Heart left ventricle (tissue), 16 donors: ENCODE measurements at places on chromosomes 7 and 10. TPM values are rescaled to one million over a fixed set of nuclear protein-coding genes. Genes with fewer than 3 reads are reported as not detected.

- H3K4me1 ChIP-seq, result no peaks in the 10 kb centered on the region
- no peaks in the 10 kb centered on the region for H3K36me3 ChIP-seq
- no peak for DNase-seq
- no peak overlapping the region for H3K27ac ChIP-seq
- H3K4me3 ChIP-seq, result no peak overlapping the region
Observed at GRCh38 chr10:4028854-4029583, 244.0 kb upstream of the KLF6 start.

DNA sequence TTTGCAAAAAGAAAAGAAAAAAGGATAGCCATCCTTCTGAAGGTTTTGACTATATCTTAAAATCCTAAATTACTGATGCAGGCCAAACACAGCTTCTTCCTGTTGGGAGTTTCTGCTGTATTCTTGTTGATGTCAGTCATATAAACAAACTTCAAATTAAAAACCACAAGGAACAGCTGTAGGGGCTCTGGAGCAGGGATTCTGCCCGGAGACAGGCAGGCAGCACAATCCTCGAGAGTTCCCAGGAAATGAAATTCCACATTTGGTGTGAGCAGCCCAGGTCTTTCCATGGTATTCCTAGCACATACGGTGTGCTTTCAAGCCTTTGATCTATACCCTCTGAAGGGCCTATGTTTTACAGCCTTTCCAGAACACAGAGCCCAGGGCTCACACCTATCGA, 43.2 kb downstream of the INSYN2A start:
- H3K4me1 ChIP-seq, result no peaks in the 10 kb centered on the region
- no peaks in the 10 kb centered on the region for H3K27me3 ChIP-seq
- H3K4me3 ChIP-seq, result no peak overlapping the region
- H3K36me3 ChIP-seq, result no peaks in the 10 kb centered on the region
- no peak for DNase-seq

DNA sequence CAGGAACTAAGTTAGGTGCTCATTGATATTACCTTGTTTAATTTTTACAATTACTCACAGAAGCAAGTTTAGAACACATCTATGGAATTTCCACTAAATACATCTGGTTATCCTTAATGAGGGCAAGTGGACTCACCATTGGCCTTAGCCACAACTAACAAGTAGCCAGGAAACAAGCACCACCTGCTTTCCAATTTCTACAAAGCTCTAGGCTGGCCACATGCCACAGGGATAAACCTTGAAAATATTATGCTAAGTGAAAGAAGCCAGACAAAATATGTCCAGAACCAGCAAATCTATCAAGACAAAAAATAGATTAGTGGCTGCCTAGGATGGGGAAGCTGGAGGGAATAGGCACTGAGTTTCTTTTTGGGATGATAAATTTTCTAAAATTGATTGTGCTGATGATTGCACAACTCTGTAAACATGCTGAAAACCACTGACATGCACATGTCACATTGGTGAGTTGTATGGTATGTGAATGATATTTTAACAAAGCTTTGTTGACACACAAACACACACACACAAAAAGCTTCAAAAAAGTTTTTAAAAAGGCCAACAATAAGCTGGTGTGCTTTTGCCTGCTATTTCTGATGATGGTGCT, 179.4 kb downstream of the CPEB3 start:
- H3K4me3 ChIP-seq, result no peak overlapping the region
- DNase-seq, result no peak
- no peaks in the 10 kb centered on the region for H3K27me3 ChIP-seq
- no peak overlapping the region for H3K27ac ChIP-seq
- peaks cover 26% of the 10 kb centered on the region for H3K4me1 ChIP-seq

The MYO3A gene
- not detected for total RNA-seq

The CUL2 gene
- total RNA-seq, result 31.6 TPM
